ENCODE measurements at places on chromosomes 3 and 15.

- ATAC-seq = no peak
Measured at GRCh38 chr3:107142171-107142570, 235.1 kb upstream of the CCDC54 start.

- ATAC-seq = no peak
Measured at GRCh38 chr3:113034011-113034410, 43.2 kb downstream of the GTPBP8 start.

DNA sequence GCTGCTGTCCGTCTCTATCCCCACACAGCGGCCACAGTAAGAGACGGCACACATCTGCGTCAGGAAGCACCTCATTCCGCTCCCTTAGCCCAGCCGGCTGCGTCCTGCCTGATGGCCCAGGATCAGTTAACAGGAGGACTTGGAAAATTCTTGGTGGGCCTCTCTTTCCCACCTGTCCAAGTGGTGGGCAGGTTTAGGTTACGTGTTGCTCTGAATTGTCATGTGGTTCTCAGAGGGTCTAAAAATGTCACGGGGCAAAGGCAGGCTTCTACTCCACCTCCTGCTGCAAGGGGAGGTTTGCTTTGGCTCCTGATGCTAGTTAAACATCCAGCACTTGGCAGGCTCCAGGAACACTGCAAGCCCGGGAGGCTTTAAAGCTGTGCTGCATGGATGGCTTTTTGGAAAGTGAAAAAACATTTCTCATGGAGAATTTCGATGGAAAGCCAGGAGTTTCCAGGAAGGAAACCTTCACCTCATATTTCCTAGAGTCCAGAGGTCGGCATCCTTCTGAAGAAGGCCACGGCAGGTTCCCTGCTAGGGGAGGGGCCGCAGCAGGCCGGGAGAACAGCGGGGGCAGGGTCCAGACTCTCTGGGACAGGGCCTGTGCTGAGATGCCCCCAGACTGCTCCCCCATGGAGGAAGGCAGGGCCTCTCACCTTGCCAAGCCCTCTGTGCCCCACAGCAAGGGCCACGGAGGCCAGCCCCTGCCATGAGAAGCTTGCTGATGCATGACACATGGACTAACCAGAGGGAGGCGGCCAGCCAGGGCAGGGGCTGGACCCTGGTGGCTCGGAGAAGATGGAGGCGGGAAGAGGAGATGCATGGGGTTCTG, 10.8 kb downstream of the CTSH start:
- no peak for ATAC-seq

GRCh38 chr15:58701376-58701775, 48.1 kb downstream of the ADAM10 start:
- no peak for ATAC-seq

DNA sequence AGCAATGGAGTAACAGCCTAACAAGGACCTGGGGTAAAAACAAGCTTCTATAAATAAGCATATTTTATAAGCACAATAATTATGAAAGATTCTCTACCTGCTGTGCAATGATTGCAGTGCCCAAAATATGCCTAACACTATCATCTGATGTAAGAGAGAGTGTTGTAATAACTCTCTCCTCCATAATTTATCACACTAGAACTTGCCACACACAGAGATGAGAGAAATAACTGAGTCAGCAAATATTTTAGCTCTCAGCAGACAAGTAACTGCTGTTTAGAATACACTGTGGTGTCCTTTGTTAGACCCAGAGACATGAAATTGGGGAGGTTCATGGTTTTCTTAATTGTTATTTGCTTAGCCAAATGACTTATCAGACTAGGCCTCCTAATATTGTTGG, 105.3 kb upstream of the ACP3 start:
- no peak for ATAC-seq

All from activated CD4-positive, CD25-positive, alpha-beta regulatory T cell treated with anti-CD3 and anti-CD28 coated beads, Interleukin-2, amount 50 U/mL, for 24 hours (primary cell).